ENCODE measurements at places on chromosomes 16 and 17.

DNA sequence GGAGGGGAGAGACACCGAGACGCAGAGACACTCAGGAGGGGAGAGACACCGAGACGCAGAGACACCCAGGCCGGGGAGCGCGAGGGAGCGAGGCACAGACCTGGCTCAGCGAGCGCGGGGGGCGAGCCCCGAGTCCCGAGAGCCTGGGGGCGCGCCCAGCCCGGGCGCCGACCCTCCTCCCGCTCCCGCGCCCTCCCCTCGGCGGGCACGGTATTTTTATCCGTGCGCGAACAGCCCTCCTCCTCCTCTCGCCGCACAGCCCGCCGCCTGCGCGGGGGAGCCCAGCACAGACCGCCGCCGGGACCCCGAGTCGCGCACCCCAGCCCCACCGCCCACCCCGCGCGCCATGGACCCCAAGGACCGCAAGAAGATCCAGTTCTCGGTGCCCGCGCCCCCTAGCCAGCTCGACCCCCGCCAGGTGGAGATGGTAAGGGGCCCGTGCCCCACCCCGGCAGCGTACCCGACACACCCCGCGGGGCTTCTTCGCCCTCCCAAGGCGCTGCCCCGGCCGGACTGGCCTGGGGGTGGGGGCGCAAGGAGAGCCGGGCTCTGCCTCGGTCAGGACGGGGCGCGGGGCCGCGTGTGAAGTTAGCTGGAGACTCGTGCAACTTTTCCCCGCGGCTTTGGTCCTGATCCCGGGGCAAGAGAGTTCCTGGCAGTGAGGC is 427 bp downstream of the PPP1R1B start:
- no peak for DNase-seq

DNA sequence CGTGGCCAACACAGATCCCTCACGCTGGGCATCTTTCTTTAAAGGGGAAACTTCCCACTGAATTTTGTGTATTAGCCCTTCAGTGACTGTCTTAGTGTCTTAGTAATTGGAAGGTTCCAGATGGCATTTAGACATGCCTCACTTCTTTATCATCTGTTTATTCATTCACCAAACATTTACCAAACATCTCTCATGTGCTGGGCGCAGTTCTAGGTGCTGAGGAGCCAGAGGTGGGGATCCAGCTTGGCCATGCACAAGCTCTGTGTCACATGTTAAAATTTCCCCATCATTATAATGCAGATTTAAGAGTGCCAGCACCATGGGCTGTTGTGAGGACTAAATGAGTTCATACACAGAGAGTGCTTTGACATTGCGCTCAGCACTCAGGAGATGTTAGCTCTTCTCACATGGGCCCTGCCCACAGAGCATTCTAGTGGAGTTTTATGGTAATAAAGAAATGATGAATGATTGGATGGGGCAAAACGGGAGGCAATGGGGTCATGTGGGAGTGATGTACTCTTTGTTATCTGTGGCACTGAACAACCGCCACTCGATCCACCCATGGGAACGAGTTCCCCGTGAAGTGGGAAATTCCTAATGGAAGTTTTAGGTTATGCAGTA is 119.7 kb downstream of the SNX29 start:
- no peak for DNase-seq

GRCh38 chr17:4751932-4752331 is 12.2 kb upstream of the CXCL16 start:
- no peak for DNase-seq

- DNase-seq = no peak
Measured at GRCh38 chr17:56832446-56832845, 1.3 kb downstream of the C17orf67 start.

- no peak for DNase-seq
Measured at GRCh38 chr16:81686391-81687130, 92.5 kb upstream of the PLCG2 start.

GRCh38 chr16:49588729-49589384 is 215.3 kb downstream of the C16orf78 start:
- no peak for DNase-seq

GRCh38 chr16:81040131-81040530 is 4.5 kb downstream of the ATMIN start:
- no peak for DNase-seq

DNA sequence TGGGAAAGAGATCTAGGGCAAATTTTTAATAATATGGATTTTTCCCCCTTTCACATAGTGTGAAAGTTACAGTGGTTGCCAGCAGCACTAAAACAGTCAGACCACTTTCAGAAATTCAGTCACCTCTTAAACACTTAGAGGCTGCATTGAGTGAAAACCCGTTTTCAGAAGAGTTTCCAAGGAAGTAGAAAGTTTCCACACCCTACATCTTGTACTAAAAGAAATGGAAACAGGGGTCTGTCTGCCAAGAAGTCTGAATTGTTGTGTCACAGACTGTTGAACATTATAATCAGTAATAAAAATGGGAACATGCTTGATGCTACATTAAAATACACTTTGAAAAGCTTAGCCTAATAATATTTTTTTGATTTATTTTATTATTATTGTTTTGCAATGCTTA is 278.9 kb upstream of the KCNJ16 start:
- DNase-seq = no peak

- no peak for DNase-seq
Measured at GRCh38 chr17:68849673-68850610, 105.2 kb downstream of the ABCA8 start.

GRCh38 chr17:2398182-2398581 is 2.7 kb downstream of the MNT start:
- DNase-seq = no peak

DNA sequence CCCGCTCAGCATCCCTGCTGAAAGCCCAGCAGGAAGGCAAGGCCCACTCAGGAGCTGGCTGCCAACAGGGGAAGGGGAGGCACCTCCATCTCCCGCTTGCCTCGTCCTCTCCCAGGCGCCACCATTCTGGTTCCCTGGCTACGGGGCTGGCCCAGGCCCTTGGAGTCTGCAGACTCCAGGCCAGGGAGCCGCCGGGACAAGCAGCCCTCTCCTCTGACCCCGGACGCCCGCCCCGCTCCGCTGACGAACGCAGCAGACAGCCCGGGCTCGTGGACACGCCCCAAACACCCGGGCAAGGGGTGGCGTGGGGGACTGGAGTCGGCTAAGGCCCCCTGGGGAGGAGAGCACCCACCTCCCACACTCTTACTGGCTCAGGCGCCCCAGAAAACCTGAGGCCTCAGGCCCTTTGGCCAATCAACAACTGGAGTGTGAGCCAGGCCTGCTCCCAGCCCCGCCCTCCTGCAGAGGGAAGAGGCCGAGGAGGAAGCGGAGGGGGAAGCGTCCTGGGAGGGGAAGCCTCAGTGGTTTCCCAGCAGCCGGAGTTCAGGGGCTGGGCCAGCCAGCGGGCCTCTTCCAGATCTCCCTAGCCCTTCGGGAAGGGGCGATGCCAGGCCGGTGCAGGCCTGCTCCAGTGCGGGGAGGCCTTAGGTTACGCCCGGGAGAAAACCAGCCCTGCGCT is 4.2 kb downstream of the MNT start:
- DNase-seq = peak; percentile 80

GRCh38 chr16:63830061-63830460 is 1291.8 kb downstream of the CDH11 start:
- DNase-seq = no peak

DNA sequence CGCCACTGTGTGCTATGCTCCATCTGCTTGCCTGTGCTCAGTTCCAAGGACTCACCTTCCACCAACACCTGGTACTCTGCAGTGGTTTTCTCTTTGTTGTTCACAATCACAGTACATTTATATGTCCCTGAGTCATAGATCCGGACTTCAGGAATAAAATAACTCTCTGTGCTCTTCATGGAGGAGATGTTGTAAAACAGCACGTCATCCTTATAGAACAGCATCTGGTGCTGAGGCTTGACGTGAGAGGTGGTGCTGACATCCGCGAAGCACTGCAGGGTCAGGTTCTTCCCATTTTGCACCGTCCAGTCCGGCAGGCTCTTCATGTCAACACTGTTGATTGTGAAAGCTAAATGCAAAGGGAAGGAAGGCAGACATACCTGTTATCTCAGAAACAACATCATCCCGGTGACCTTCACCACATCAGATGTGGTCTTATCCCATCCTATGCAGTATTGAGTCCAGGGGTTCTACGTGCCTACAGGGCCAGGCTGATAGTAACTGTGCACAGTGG is 12.8 kb downstream of the PECAM1 start:
- no peak for DNase-seq

- no peak for DNase-seq
Measured at GRCh38 chr17:37614391-37614790, 5.2 kb upstream of the SYNRG start.

GRCh38 chr16:67959536-67960329 is 8.7 kb downstream of the SLC12A4 start:
- DNase-seq = no peak

DNA sequence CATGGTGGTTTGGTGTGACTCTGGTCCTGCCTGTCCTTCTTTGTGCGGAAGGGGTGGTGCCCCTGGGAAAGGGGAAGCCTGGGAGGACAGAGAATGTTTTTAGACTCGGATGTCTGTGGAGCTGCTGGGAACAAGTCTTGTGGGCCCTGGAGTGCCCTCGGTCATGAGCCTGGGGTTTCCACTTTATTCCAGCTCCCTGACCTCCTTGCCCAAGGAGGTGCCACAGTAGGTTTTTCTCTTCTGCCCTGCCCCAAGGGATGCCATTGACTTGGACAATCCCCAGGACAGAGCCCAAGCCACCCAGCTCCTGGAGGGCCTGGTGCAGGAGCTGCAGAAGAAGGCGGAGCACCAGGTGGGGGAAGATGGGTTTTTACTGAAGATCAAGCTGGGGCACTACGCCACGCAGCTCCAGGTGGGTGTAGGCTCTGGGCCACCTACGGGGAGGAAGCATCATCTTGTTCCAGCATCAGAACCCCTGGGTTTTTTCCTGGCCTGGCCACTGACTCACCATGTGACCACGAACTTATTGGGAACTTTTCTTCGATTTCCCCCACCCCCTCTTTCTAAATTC is 1.4 kb downstream of the STAT5A start:
- no peak for DNase-seq

GRCh38 chr17:48250949-48251348 is 143.4 kb downstream of the SNX11 start:
- DNase-seq = no peak

DNA sequence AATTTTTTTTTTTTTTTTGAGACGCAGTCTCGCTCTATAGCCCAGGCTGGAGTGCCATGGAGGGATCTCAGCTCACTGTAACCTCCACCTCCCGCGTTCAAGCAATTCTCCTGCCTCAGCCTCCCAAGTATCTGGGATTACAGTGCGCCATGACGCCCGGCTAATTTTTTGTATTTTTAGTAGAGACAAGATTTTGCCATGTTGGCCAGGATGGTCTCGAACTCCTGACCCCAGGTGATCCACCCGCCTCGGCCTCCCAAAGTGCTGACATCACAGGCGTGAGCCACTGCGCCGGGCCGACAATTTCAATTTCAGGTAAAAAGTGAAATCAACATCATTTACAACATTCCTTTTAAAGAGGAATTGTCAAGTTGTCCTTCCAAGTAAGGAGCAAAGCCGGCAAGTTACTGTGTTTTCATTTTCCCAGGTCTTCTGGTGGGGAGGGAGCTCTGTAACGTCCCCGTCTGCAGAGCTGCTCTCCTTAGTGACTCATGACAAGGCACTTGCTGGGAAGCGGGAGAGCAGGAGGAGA is 873 bp downstream of the NPLOC4 start:
- no peak for DNase-seq

DNA sequence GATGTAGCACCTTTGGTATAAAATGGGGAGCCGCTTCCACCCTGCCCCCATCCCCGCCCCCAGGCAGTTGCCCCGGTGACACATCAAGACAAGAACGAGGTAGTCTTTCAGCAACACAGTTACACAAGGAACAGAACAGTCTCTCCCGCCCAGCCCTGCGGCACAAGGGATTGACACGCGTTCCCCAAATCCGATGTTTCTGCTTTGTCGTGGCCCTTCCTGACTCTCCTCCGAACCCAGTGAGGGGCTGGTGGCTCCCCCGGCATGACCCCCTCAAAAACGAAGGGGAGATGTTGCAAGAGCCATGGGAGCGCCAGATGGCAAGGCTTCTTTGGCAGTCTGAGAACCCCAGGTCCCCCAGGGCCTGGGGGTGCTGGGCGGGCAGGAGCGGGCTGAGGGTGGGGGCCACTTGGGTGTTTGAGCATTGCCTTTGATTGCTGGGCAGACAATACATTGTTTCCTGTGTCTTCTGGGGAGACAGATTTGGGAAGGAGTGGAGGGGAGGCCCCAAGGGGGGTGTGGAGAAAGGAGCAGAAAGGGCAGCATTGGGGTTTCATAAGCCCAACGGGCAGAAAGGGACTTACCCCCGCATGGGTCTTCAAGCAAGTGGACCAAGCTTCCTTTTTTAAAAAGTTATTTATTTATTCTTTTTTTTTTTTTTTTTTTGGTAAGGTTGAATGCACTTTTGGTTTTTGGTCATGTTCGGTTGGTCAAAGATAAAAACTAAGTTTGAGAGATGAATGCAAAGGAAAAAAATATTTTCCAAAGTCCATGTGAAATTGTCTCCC is 16.6 kb downstream of the COL1A1 start:
- DNase-seq = no peak

DNA sequence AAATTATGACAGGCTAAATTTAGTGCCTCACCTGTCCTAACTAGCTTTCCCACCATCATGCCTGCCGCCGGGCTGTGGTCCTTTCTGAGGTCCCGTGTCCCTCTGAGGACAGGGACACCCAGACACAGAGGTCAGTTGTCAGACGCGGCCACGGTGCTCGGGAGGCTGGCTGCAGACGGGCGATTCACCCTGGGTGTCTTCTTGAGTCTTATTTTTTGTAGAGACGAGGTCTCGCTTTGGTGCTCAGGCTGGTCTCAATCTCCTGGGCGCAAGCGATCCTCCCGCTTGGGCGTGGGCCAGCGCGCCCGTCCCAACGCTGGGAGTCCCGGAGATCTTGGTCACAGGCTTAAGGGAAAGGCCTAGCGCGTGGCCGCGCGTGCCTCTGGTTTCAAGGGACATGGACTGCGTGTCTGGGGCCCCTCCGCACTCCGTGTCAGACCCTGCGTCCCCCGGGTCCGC is 797 bp upstream of the RAB11FIP3 start:
- no peak for DNase-seq

GRCh38 chr17:56570199-56570598 is 23.3 kb upstream of the NOG start:
- DNase-seq = no peak

- DNase-seq = peak; percentile 80
Measured at GRCh38 chr16:28543072-28543471, 4.3 kb upstream of the NUPR1 start.

- no peak for DNase-seq
Measured at GRCh38 chr17:78575899-78576298, 1.3 kb downstream of the DNAH17 start.

DNA sequence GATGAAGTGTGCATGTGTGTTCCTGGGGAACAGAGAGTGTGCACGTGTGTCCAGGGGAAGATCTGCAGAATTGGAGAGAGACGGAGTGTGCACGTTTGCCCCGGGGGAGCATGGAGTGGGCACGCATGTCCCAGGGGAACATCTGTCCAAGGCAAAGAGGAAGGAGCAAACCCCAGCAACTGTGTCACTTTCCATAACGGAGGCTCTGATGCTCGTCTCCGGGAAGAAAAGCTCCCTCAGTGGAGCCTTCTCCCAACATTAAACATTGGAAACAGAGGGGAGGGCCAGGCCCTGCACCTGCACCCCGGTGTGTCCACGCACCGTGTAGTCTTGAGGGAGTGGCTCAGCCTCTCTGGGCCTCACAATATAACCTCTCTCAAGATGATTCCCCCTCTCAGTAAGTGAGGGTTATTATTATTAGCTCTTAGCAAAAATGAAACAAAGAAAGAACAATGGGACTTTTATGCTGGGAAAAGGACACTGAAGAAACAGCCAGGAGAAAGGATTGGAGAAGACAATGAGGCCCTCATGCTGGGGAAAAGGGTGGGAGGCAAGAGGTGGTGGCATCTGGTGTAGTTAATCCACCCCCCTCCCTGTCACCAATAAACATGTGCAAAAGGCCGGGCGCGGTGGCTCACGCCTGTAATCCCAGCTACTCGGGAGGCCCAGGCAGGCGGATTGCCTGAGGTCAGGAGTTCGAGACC is 7.6 kb downstream of the RAB40B start:
- DNase-seq = no peak
